T-helper 17 cell (primary cell): ENCODE measurements at places on chromosomes 2 and 18. TPM values are rescaled to one million over a fixed set of nuclear protein-coding genes. Genes with fewer than 3 reads are reported as not detected.

GRCh38 chr2:4937550-4937949 lies 754.6 kb upstream of the SOX11 start:
- DNase-seq = no peak
- no peak overlapping the region for H3K4me3 ChIP-seq
- no peaks in the 10 kb centered on the region for H3K36me3 ChIP-seq
- H3K4me1 ChIP-seq = no peaks in the 10 kb centered on the region

DNA sequence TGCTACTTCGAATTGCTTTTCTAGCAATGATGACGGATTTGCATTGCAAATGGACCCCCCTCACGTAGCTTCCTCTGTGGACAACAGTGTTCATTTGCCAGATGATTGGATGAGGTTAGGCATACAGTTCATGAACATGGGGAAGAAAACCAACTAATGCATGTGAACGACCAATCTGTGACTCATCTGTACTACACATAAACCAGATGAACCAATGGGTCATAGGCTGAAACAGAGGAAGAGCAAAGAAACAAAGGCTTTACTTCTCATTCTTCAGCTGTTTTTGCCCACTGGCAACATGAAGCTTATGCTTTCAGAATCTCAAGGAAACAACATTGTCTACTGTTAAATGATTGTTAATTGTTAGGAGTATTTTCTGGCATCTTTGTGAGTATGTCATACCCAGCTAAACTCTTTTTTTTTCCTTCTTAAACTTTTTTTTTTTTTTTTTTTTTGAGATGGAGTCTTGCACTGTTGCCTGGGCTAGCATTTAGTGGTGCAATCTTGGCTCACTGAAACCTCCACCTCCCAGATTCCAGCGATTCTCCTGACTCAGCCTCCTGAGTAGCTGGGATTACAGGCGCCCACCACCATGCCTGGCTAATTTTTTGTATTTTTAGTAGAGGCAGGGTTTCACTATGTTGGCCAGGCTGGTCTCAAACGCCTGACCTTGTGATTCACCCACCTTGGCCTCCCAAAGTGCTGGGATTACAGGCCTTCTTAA lies 35.5 kb downstream of the EFEMP1 start:
- H3K4me1 ChIP-seq = no peaks in the 10 kb centered on the region
- DNase-seq = no peak
- H3K36me3 ChIP-seq = no peaks in the 10 kb centered on the region
- H3K4me3 ChIP-seq = no peak overlapping the region
- H3K27ac ChIP-seq = no peak overlapping the region

- H3K27ac ChIP-seq = no peak overlapping the region
- no peaks in the 10 kb centered on the region for H3K36me3 ChIP-seq
- DNase-seq = no peak
- H3K27me3 ChIP-seq = no peaks in the 10 kb centered on the region
- no peak overlapping the region for H3K4me3 ChIP-seq
Observed at GRCh38 chr2:17181051-17181752, 337.0 kb downstream of the RAD51AP2 start.

GRCh38 chr2:199552141-199552540 lies 94.4 kb upstream of the SATB2 start:
- H3K4me3 ChIP-seq = no peak overlapping the region
- no peak overlapping the region for H3K27ac ChIP-seq
- peaks cover 4% of the 10 kb centered on the region for H3K27me3 ChIP-seq
- no peaks in the 10 kb centered on the region for H3K36me3 ChIP-seq

- no peak for DNase-seq
- peaks cover 5% of the 10 kb centered on the region for H3K4me1 ChIP-seq
- H3K27ac ChIP-seq = no peak overlapping the region
- peaks cover 28% of the 10 kb centered on the region for H3K27me3 ChIP-seq
Observed at GRCh38 chr18:49678440-49678839, 116.6 kb downstream of the LIPG start.

KCNE4 gene
- total RNA-seq = not detected

SP9 gene
- not detected for total RNA-seq

TMEM17 gene
- not detected for total RNA-seq

CFAP65 gene
- total RNA-seq = not detected

DLX1 gene
- total RNA-seq = not detected
